A549 treated with DMSO at 1 μM for 4 hours (cell line): ENCODE measurements at places on chromosomes 12 and 14. TPM values are rescaled to one million over a fixed set of nuclear protein-coding genes. Genes with fewer than 3 reads are reported as not detected.

Gene CFAP251
- total RNA-seq: 1.1 to 2.4 TPM (median 1.4 TPM) in 5 replicates

Gene KLC1
- 82.1 to 109 TPM (median 105 TPM) in 5 replicates for total RNA-seq

Gene TAS2R43
- not detected in 5 replicates for total RNA-seq

Gene SLC25A47
- not detected in 5 replicates for total RNA-seq

Gene FAM186B
- total RNA-seq: 0.08 to 0.16 TPM (median 0.12 TPM) in 5 replicates

Gene FIGNL2
- 0.20 to 0.38 TPM (median 0.22 TPM) in 5 replicates for total RNA-seq
